ENCODE measurements at places on chromosomes 1 and 21.

DNA sequence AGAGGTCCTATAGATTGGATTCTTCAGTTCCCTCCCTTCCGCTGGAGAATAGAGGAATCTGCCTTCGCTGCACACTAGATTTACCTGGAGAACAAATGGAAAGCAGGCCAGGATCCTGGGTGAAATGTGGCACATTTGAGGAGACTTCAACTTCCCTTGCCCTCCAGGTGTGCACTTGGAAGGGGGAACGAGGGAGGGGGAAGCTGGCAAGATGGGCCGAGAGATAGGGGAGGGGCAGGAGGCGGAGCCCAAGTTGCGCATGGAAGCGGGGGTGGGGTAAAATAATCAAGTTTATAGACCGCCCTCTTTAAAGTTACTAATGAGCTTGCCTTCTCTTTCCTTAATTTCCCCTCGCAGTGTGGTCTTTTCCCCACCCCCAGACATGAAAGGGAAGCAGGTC is 155.7 kb upstream of the CAMK1G start:
- DNase-seq: no peak

DNA sequence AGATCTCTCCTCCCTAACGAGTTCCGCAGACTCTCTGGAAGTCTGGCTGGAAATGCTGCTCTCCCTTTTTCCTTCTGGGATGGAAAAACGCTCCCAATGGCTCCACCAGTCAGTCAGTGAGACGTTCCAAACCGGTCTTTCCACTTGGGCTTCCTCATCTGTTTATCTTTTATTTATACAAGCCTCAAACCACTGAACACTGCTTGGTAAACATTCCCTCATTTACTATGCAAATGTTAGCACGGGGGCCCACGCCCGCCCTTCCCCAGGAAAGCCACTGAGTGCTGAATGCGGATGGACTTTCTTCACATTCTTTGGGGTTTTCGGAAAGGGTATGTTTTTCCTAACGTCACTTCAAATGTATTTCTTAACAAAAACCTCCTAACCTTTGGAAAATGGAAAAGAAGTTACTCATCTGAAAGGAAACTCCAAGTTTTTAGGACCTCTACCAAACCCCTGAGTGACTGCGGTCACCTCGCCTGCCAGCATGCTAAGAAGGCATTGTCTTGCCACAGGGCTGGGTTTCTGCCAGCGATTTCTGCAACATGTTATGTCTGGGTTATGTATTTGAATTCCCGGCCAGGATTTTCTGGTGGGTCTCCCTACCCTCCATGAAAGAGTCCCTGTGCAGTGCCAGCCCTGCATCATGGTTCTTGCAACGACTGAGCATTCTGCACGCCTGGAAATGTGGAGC is 14.0 kb upstream of the UMODL1 start:
- no peak for DNase-seq

DNA sequence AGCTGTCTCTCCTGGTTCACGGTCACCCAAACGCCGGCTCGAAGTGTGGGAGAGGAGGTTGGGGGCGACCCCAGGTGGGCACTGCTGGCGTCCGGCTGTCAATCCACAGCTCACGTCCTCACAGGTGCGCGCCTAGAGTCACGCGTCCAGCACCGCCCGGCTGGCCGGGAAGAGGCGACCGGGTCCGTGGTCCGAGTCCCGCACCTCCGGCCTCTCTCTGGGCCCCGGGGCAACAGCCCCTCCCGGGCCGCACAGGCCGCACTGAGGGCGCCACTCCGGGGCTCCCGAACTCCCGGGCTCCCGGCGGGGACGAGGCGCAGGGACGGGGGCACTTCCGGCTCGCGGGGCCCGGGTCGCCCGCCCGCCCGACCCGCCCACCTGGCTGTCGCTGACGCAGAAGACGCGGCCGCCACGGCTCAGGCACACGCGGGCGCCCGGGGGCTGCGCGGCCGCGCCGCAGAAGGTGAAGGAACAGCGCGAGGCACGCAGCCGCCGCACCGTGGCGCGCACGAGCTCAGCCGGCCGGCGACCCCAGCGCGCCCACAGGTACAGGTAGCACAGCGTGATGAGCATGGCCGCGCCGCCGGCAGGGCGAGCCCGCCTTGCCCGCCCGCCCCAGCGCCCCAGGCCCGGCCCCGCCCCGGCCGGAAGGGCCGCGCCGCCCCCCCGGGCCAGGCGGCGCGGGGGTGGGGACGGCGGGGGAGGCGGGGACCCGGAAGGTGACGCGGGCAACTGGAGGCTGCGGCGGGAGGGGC is at the start of gene HLCS:
TSS of gene HLCS (minus strand) at position 604 of the 755 bp plus-strand sequence. CDS start at position 573, 31 bp downstream.
- DNase-seq: peak; percentile 14

DNA sequence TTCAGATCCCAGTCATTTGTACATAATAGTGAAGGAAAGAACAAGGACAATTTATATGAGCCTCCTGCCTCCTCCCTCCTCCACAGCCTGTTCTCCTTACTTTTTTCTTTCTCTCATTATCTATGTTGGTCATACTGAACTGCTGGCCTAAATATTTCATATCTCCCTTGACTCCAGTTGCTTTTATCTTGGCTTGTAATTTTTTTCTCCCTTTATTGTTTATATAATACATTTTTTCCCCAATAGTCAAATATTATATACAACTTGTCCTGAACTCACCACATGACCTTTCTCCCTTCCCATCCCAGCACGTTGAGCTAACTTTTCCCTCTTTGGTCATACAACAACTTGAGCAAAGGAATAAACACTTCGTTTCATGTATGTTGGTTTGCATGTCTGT is 752.1 kb downstream of the LTN1 start:
- no peak for DNase-seq

DNA sequence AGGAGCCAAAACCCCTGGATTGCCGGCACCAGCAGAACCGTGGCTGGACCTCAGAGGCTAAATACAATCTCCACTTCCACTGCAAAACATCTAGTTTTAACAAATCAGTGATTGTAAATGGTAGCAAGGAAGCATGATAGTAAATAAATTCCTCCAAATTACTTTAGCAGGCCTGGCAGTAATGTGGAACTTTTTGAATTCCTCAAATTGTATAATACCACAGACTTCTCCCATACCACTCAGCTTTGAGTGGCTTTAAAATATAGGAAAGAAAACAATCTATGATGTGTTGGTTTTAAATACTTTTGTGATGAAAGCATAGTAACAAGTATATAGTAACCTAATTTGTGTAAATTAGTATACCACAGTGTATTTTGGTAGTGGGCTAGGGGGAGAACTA is 34.1 kb downstream of the NIBAN1 start:
- no peak for DNase-seq

- DNase-seq: no peak
Measured at GRCh38 chr1:234562334-234562733, 47.6 kb downstream of the IRF2BP2 start.

Measured in SHP77 treated with DMSO at 0.1 percent for 48 hours (cell line).